ENCODE measurements at places on chromosomes 6 and 20.

DNA sequence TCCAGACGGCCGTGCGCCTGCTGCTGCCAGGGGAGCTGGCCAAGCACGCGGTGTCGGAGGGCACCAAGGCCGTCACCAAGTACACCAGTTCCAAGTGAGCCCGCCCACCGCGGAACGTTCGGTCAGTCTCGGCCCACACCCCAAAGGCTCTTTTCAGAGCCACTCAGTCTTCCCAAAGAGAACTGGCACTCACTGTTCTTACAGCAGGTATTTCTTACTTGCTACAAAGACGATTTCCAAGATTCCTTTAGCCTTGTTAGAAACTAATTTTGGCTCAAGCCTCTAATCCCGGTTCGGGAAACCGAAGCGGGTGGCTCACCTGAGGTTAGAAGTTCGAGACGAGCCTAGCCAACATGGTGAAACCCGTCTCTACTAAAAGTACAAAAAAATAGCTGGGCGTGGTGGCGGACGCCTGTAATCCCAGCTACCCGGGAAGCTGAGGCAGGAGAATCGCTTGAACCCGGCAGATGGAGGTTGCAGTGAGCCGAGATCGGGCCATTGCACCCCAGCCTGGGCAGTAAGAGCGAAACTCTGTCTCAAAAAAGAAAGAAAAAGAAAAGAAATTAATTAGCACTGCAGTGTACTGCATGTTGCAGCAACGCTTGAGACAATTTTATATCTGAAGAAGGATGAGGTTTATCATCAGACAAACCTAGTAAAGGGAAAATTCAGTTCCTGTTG lies 73.1 kb downstream of the OR2B2 start:
- DNase-seq, result no peak

GRCh38 chr6:5004373-5005037 lies 668 bp upstream of the RPP40 start:
- no peak for DNase-seq

DNA sequence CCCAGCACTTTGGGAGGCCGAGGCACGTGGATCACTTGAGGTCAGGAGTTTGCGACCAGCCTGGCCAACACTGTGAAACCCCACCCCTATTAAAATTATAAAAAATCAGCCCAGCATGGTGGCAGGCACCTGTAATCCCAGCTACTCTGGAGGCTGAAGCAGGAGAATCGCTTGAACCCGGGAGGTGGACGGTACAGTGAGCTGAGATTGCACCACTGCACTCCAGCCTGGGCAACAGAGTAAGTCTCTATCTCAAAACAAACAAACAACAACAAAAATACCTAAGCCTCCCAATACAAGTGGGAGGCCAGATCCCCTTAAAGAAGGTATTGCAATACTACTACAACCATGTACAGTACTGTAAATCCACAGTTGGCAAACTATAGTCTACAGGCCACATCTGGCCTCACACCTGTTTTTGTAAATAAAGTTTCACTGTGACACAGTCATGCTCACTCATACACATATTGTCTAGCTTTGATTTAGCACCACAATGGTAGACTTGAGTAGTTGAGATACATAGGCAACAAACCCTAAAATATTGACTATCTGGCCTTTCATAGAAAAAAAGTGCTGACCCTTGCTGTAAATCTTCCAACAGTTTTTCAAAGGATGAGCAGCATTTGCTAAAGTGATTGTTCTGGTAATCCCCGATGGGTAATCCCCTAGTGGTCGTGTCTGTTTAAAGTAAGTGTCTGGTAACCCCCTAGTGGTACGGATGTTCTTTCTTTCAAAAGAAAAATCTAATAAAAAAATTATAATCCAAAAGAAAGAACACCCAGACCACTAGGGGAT lies 202.0 kb downstream of the RNGTT start:
- peak; percentile 59 for DNase-seq

- no peak for DNase-seq
These were observed at the start of gene NKAIN2 for GRCh38 chr6:123803504-123804013. NKAIN2 (plus strand) TSS chr6:123803865.

DNA sequence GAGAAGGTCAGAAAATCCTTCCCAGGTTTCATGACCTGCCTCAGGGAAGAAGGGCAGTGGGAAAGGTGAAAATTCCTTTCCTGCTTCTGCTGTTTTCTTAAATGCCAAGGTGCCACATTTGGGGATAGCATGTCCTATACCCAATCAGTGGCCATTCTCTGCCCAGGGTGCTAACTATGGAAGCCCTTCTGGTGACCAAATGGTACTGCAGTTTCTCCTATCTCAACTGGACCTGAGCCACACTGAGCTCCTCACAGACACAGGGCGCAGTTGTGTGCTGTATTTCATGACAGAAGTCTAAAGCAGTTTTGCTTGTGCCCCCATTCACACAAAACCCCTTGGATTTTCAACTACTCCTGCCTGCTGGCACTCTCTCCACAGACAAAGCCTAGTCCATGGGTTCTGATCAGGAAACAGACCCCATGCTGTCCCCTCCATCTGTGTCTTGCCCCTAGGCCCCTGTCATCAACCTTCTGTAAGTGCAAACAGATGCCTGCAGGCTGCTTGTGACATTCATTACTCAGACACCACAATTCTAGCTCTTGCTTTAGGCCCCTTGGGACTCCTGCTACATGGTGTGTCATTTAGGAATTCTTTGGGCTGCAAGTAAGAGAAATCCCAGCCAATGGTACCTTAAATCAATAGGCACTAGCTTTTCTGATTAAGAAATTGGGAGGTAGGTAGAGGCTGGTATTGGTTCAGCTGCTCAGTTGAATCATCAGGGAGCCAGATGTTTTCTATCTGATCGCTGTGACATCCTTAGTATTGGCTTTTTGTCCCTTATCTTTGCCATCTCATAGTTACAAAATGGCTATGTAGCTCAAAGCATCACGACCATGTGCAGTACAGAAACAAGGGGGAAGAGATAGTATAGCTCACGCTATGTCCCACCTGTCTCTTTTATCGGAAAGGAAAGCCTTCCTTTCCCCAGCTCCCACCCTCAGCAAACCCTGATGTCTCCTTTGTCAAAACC lies 147.8 kb downstream of the CD83 start:
- peak; percentile 42 for DNase-seq

GRCh38 chr6:45185403-45186251 lies 142.5 kb upstream of the RUNX2 start:
- DNase-seq, result no peak

GRCh38 chr6:27544612-27545260 lies 71.8 kb upstream of the ZNF184 start:
- no peak for DNase-seq

- DNase-seq, result no peak
These were observed 25.4 kb upstream of the SPDEF start for GRCh38 chr6:34581561-34581920.

DNA sequence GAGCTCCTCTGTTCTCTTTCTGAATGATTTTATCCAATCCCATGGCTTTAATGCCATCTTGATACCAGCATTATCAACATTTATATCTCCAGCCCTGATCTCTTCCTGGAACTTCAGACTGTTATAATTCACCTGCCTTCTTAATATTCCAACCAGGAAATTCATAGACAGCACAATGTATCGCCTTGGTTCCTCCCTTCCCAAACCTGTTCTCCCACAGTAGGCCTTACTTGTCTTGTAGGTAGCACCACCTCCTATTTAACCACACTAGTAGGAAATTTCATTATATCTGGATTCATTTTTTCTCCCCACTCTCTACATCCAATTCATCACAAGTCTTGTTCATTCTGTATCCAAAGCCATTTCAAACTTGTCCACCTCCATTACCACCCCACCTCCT lies 106.3 kb upstream of the SHLD1 start:
- DNase-seq, result no peak

- DNase-seq, result peak; percentile 74
These were observed 610.3 kb downstream of the RNF144B start for GRCh38 chr6:18997375-18997826.

DNA sequence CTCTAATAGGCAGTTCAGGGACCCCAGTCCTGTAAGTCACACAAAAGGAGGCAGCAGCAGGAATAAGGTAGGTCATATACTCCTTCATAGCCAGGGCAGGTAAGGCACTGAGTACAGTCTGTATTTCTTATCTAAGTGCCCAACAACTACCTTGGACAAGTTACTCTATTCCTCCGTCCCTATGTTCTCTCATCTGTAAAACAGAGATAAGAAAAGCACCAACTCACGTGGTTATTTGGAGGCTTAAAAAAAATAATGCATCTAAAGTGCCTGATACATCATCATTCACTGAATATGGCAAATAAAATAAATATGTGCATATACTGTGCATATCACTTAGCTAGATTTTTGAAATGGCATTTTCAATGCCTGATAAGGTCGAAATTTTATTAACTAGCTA lies 298.1 kb upstream of the CDYL start:
- DNase-seq, result no peak

GRCh38 chr6:140921366-140922226 lies 1211.1 kb upstream of the GJE1 start:
- DNase-seq, result peak; percentile 51

- no peak for DNase-seq
These were observed 404.7 kb downstream of the PTPRT start for GRCh38 chr20:42785041-42785440.

DNA sequence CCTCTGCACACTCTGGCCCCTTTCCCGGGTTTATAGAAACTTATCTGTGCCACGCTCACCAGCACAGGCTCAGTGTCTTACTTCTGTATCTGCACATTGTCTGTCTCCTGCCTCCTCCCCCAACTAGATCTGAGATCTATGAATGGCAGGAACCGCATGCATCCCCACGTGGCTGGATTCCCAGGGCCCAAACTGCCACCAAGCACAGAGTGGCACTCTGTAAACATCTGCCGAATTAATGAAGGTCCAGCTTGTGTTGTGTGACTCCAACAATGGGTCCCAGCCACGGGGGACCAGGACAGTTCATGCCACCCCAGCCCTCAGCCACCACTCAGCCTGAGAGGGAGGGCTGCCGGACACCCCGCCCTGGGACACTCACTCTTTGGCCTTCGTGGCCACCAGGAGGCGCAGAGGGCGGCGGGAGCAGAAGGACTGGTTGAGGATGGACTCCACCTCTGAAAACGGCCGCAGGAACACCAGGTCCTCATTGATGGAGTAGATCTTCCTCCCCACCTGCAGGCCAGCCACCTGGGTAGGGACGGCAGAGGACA lies 171.1 kb downstream of the PREX1 start:
- no peak for DNase-seq

DNA sequence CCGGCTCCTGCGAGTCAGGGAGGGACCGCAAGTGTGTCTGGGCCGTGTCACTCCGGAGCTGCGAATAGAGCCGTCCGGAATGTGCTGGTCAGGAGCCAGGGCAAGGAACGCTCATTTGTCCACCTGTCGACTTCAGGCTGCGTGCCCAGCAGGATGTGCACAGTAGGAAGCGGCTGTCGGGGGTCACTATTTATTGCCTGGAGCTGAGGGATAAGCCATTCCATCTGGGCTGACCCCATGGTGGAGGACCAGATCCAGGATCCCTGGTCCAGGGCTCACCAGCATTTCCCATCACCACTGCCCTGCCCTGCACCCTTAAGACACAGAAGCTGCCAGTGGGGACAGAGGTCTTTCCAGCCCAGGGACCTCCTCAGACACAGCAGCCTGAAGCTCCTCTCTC lies 14.7 kb downstream of the NTSR1 start:
- DNase-seq, result no peak

DNA sequence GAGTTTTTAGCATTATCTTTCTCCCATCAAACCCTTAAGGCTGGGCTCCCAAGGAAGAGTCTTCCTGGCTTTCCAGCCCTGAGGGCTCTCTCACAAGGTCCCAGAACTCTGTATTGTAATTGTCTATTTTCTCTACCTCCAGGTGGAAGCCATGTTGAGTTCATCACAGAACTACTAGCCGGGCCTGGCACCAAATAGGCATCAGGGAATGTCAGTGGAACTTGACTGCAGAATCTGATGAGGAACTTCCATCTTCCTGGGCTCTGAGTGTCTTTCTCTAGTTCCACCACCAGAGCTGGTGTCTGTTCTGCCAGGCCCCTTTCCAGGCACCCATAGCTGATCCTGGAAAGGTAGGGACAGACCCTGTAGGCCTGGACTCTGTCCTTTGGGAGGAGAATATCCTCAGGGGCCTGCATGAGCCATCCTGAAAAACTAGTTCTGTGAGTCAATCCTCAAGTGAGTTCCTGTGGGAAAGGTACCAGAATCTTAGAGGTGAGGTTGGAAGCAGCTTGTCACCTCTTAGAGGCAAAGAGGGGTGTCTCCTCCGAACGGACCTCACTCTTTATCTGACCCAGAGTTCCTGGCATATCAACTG lies 11.1 kb upstream of the TOP1 start:
- DNase-seq, result no peak

GRCh38 chr20:33176101-33176500 lies 8.1 kb downstream of the BPIFA2 start:
- peak; percentile 81 for DNase-seq

GRCh38 chr6:4518506-4518905 lies 257.7 kb upstream of the CDYL start:
- DNase-seq, result no peak

DNA sequence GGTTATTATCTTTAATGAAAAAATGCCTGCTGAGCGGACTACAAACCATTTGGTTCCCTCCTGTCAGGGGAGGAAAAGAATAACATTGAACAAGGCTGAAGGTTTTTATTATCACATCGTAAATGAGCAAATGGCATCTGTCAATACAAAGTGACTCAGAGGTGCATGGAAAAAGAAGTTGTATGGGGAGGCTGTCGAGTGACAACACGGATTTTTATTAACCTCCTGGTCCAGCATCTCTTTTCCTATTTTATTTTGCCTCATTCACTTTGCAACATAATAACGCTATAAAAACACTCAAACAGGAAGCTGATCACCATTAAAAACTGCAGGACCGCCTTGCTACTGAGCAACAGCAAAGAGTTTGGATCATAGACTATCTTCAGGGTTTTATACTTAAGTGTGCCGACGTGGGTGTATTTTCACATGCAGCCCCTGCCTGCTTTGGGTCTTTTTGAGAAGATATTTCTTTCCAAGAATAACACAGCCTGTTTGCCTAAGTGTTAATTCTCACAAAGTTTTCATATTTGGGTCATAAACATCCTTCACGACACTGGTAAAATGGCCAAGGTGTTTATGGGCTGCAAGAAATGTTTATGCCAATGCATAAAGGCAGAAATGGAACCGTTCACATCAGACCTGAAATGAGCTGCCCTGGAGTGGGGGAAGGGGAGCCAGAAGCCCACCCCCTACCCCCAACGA lies 132.1 kb upstream of the SALL4 start:
- no peak for DNase-seq

GRCh38 chr6:48916607-48917006 lies 546.4 kb downstream of the MMUT start:
- DNase-seq, result no peak

- DNase-seq, result peak; percentile 27
These were observed 32.6 kb upstream of the STX16 start for GRCh38 chr20:58618351-58619076.

- no peak for DNase-seq
These were observed 205.6 kb downstream of the SYNDIG1 start for GRCh38 chr20:24674921-24675605.

DNA sequence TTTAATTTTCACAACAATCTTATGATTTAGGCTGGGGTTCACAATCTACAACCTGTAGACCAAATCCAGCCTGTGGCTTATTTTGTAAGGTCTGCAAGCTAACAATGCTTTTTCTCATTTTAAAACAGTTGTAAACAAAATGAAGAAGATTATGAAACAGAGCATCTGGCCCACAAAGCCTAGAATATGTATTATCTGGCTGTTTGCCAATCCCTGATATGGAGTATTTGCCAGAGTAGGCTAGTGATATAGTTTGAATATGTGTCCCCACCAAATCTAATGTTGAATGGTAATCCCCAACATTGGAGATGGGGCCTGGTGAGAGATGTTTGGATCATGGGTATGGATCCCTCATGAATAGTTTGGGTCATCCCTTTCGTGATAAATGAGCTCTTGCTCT lies 201.8 kb downstream of the DHX35 start:
- no peak for DNase-seq
